ENCODE measurements at places on chromosomes 2 and 18. TPM values are rescaled to one million over a fixed set of nuclear protein-coding genes. Genes with fewer than 3 reads are reported as not detected.

NT5DC4 gene
- total RNA-seq = not detected

FBXO48 gene
- 0.28 TPM for total RNA-seq

POTEI gene
- total RNA-seq = 0.09 TPM

MEP1B gene
- total RNA-seq = 0.19 TPM

GALNT5 gene
- 6.4 TPM for total RNA-seq

MC5R gene
- total RNA-seq = not detected

COL4A3 gene
- total RNA-seq = 0.19 TPM

SERPINB4 gene
- not detected for total RNA-seq

RAB6C gene
- total RNA-seq = not detected

AQP12B gene
- not detected for total RNA-seq

SLC4A5 gene
- total RNA-seq = 0.09 TPM

CHMP3 gene
- 65.7 TPM for total RNA-seq

ARL5A gene
- total RNA-seq = 55.6 TPM

TTN gene
- 0.66 TPM for total RNA-seq

UGP2 gene
- total RNA-seq = 54.1 TPM

TRABD2A gene
- 0.56 TPM for total RNA-seq

TP53I3 gene
- total RNA-seq = 49.7 TPM

SULT1C4 gene
- total RNA-seq = 9.3 TPM

PRKAG3 gene
- total RNA-seq = not detected

TXNDC2 gene
- not detected for total RNA-seq

ECEL1 gene
- total RNA-seq = not detected

KCNIP3 gene
- total RNA-seq = 0.47 TPM

G6PC2 gene
- total RNA-seq = not detected

GPBAR1 gene
- total RNA-seq = under 0.01 TPM

CHRND gene
- total RNA-seq = not detected

RBM44 gene
- total RNA-seq = 0.47 TPM

HYCC2 gene
- total RNA-seq = 10.4 TPM

SIX3 gene
- total RNA-seq = not detected

TCF7L1 gene
- 5.1 TPM for total RNA-seq

PDCD1 gene
- not detected for total RNA-seq

GRB14 gene
- total RNA-seq = 2.1 TPM

Measured in endothelial cell of coronary artery (primary cell).